Stimulated activated CD4-positive, alpha-beta T cell treated with anti-CD3 and anti-CD28 coated beads, Interleukin-1b, Interleukin-23, amount 100 ng/mL, for 1 hour (primary cell): ENCODE measurements at places on chromosomes 4 and X.

DNA sequence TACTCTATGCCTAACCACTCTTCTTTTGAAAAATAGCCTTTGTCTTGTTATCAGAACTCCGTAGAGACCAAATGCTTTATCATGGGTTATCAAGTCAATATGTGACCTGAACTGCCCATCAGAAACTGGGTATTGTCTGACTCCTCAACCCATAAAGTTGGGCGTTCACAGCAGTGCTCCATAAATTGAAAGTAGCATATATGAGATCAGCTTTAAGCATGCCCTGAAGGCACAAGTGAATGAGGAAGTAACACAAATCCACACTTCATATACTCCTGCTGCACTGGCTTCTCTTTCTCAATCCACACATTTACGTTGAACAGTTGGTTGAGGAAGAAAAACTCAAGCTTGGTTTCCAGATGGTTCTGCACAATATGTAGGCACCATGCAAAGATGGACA, 1106.0 kb downstream of the STIM2 start:
- DNase-seq: no peak

DNA sequence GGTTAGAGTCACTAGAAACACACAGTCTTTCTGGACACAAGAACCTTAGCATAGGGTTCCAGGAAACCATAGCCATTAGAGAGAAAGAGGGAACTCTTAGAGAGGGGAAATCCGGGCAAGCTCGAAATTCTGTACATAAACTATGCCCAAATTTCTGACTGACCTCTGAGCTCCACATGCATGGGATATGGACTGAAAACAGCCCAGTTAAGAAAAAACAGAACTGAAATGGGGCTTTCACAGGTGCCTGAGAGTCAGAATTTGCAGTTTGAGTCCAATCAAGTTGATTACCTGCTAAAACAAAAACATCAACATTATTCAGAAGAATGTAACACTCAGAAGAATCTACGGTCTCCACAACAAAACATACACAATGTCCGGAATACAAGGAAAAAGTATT, 13.1 kb downstream of the DCHS2 start:
- no peak for DNase-seq

GRCh38 chrX:135003876-135004623, 13.3 kb downstream of the SMIM10 start:
- DNase-seq: peak; percentile 60

DNA sequence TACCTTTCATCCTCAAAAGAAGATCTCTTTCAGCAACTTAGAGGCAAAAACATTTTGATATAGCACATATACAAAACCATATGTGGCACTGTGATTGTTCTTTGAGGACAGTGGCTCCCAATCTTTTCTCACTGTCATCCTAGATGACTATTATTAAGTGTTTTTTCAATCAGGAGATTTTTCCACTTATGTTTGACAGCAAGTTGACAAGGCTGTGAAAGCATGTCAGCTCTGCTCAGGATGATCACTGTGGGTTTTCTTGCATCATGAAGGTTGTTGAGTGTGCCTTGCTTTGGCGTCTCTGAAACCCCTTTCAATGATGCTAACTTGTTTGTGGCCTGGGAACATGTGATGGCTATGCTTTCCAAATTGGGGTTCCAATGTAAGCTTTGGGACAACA, 20.2 kb upstream of the NSUN7 start:
- DNase-seq: no peak

- no peak for DNase-seq
These were observed 29.9 kb downstream of the UPRT start for GRCh38 chrX:75303795-75304194.

DNA sequence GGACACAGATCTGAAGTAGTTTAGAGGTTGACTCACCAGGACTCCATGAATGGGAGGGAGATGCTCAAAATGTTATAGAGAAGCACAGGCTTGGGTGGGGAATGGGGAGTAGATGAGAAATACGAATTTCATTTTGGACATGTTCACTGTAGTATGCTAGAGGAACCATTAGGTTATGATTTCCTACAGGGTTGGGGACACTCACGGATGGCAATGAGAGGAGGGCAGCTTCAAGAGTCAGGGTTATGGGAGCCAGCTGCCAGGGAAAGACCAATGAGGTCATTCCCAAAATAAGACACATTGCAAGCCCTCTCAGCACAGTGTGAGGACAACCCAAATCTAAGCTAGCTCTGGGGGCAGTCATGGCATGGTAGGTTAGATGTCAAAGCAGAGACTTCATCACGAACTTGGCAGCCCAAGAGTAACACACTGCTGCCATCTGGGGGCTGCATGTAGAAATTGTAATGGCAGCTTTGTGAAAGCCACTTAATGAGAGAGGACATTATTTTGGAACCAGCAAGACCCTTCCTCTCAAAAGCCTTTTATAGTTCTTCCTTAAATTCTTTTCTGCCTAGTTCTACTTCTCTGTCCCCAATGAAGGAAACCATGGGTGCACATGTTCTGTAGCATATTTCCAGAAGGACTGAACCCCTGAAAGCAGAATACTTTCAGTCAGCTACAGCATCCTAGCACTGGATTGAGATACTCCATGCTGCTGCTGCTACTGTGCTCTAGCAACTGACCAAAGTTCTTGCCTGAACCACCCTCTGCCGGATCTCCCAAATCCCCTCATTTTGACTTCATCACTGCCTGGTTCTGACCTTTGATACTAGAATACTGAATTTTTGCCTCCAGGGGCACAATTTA, 16.2 kb upstream of the ZCCHC12 start:
- no peak for DNase-seq

DNA sequence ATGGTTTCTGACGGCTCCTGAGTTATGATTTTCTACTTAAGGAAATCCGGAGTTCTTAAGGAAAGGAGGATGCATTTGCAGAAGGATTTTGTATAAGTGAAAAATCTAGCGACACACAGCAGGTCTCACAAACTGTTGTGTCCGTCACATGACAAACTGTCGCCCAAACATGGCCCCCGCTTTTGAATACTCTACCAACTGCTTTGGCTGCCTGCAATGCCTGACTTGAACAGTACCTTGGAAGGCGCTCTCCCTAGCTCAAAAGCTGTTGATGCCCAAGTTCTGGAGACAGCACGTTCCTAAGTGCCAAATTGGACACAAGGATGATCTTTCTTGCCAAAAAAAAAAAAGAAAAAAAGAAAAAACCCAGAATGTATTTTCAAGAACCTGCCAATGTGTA, 103.2 kb downstream of the ENPP6 start:
- no peak for DNase-seq

GRCh38 chr4:153832720-153833287, 43.9 kb upstream of the SFRP2 start:
- no peak for DNase-seq

GRCh38 chr4:76803522-76803921, 94.4 kb downstream of the SOWAHB start:
- no peak for DNase-seq

DNA sequence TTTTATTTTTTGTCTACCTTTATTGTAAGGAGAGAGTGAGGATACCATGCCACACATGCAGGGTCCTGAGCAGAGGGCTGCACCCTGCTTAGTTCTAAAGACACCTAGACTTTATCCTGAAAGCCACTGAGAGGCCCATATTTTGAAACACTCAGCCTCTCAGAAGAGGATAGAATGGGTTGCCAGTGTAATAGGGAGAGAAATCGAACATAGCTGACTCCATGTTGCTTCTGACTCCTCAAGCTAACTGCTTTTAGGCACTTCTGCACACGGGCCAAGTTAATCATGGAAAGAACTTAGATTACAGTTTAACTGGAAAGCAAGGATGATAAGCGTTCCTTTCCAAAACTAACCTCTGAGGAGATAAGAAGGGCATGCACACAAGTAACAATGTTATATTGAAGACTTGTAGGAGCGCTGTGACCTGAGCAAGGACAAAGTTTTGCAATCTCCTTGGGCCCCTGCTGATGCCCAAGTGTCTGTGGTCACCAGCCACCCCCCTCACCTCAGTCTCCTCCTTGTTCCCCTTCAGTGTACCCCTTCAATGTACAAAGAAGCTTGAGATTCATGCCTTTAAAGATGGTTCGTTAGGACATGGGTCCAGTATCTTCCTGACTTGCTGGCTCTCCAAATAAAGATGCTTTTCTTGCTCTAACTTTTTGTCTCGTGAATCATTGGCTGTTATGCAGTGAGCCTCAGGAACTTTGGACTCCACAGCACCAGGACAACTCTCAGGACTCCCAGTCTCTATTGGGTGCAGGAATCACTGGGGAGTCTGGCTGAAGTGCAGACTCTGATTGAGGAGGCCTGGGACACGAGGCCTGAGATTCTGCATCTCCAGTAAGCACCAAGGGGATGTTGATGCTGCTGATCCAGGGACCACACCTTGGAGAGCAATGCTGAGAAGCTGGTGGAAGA, 25.4 kb upstream of the CD99 start:
- DNase-seq: no peak

GRCh38 chr4:6147441-6147840, 52.9 kb downstream of the JAKMIP1 start:
- no peak for DNase-seq

DNA sequence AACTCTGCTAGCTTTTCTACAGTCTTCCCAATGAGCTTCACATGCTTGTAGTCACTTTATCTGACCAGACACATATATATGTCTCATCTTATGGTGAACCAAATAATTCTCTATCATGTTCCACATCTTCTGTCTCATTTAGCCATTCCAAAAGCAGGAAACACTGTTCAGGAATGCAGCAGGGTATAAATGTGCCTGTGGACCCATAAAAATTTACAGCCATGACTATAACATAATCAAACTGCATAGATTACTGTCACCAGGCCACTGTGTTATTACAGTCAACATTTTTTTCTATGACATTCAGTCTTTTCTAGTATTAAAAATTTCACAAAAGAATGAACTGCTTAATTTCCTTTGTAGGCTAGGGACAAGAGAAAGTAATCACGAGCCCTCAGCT, 170.0 kb upstream of the NPY2R start:
- DNase-seq: no peak

- no peak for DNase-seq
These were observed 99.5 kb downstream of the PPP2R2C start for GRCh38 chr4:6372649-6373525.

DNA sequence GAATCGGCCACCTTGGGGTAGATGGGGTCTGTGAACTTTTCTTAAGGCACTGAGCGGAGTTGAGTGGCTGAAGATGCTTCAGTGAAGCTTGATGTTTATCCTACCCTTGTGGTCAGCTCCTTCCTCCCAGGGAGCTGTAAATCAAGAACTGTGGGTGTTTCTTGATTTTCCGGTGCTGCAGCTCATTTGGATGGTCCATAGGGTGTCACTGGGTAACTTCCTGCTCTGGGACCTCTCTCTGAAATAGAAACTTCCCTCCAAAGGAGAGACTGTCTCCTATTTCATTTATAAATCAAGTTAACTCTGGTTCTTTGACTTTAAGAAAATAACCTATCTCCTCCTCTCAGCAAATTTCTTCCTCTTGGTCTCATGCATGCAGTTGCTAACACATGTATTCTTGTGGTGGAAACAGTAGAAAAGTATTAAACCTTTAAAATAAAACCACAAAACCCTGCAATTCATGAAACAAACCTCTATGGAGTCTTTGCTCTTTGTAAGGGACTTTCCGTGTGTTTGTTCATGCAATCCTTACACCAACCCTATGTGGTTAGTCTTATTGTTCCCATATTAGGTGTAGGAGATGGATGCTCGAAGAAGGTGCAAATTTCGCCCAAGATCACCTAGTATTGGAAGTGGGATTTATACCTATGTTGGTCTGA, 110.3 kb downstream of the SHROOM3 start:
- DNase-seq: no peak

DNA sequence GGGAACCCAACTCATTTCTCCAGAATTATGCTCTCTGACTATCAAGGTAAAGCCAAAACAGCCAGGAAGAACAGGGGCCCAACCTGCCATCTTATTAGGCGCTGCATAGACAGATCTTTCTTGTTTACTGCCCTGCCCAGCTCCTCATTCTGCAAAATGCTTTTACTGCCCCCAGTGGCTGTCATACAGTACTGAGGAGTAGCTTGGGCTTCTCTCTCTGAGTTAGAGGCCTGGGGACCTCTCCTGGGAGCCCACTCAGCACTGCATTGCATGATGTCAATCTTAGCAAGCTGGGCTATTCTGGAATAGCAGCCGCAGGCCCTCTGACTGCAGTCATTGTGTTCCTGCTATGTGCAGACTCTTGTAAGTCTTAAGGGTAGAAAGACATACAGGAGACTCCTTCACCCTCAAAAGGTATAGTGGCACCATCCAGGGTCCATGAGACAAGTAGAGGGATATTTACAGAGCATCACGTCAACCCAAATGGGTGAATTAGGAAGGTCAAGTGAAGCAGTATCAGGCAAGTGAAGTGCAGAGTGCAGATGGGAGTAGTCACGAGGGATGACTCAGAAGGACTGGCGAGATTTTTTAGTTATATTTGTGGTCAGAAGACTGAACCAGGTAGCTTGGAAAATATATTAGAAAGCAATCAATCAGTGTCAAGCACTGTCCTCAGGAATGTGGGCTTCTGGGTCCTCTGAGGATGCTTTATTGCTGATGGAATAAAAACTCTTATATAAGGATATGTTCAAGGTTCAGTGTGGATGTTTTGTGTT, 294.1 kb upstream of the SFRP2 start:
- DNase-seq: no peak

- no peak for DNase-seq
These were observed 45.0 kb upstream of the TNIP3 start for GRCh38 chr4:121209171-121209570.

DNA sequence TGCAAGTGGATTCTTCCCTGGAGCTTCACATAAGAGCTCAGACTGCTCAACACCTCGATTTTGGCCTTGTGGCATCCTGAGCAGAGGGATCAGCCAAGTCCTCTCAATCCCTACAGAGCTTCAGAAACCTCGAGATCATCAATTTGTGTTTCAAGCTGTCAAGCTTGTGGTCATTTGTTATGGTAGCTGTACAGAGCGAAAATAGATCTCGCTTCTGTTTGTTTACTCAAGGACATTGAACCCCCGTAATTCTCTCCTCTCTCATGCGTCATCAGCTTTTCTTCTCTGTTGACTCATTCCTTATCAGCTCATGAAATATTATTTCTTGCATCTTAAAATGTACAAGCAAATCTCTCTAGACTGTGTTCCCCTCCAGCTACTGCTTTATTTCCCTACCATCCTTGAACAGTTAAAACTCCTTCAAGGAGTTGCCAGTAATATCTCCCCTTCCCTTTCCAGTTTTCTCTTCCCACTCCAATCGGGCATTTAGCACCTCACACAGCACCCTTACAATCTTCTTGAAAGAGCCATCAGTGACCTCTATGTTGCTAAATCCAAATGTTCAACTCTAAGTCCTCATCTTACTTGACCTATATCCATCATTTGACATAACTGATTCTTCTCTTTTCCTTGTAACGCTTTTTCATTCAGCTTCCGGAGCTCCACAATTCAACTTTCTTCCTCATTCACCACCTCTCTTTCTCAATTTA, 106.2 kb upstream of the FAT1 start:
- DNase-seq: no peak

DNA sequence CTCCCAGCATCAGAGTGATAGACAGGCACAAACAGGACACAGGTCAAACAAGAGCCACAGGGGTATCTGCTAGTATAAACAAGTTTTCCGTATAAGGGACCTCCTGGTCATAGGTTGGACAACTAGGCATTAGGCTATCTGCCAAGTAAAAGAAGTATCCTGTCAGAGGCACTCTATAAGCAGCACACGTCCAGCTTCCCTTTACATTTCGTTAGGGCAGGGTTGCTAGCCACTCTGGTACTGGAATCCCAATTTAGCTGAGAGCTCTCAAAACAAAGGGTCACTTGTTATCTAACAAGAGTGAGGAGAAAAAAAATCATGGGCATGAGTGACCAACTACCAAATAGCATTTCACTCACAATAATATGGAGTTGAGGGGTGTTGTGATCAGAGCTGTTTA, 780.7 kb upstream of the DIAPH2 start:
- no peak for DNase-seq
